Foreskin keratinocyte (primary cell): ENCODE measurements at places on chromosomes 1 and 21. TPM values are rescaled to one million over a fixed set of nuclear protein-coding genes. Genes with fewer than 3 reads are reported as not detected.

GRCh38 chr21:27134516-27134915, 167.6 kb upstream of the ADAMTS5 start:
- no peak for DNase-seq

DNA sequence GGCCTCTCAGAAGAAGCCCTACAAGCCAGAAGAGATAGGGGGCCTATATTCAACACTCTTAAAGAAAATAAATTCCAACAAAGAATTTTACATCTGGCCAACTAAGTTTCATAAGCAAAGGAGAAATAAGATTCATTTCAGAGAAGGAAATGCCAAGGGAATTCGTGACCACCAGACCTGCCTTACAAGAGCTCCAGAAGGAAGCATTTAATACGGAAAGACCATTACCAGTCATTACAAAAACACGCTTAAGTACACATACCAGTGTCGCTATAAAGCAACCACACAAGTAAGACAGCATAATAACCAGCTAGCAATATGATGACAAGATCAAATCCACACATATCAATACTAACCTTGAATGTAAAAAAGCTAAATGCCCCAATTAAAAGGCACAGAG, 704.9 kb upstream of the CHRM3 start:
- DNase-seq = no peak

DNA sequence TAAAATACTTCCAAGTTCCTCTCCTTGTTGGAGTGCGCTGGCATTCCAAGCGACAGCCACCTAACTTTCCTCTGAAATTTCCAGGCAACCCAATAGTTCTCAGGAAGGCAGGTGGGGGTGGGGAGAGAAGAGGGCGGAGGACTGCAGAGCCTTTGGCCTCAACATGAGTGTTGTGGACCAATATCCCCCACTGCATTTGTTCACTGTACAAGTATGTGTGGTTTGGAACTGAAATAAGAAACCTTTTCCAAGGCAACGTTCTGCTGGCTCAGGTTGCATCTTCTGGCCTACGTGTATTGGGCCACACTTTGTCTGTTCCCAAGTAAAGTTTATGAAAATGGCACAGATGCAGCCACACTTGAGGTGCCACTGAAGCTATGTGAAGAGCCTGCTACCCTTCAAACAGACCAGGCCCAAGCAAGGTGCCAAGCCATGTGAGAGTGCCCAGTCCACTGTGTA, 153.4 kb downstream of the DHRS3 start:
- DNase-seq = no peak

- peak; percentile 4 for DNase-seq
Observed at GRCh38 chr1:230215031-230215430, 148.0 kb downstream of the GALNT2 start.

- DNase-seq = no peak
Observed at GRCh38 chr1:3570066-3570986, 41.0 kb downstream of the MEGF6 start.

DNA sequence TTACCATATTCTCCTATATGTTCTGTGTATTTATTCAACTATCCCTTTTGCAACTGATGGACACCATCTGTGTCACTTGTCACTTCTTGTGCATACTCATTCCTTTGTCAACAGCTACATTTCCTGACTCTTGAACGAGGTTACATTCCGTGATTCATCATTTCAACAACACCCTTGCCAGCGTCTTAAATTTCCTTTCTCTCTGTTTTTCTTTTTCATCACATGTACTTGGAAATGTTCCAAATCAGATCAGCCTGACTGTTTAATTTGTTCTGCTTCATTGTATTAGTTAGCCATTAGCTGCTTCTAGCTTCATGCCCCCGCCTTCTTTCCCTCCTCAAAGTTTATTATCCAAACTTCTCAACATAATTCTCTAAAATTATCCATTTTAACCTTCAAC, 173.0 kb downstream of the ADGRL4 start:
- peak; percentile 51 for DNase-seq

- no peak for DNase-seq
Observed at GRCh38 chr21:31873275-31873695, 465 bp downstream of the HUNK start.

GRCh38 chr1:6753320-6754140, 31.7 kb upstream of the CAMTA1 start:
- DNase-seq = peak; percentile 56

Gene NECTIN4
- total RNA-seq = 0.67 and 1.2 TPM in 2 replicates

Gene CD101
- total RNA-seq = 0.44 and 2.0 TPM in 2 replicates

Gene SLC45A1
- 0.42 and 0.61 TPM in 2 replicates for total RNA-seq

Gene DIO1
- not detected in 2 replicates for total RNA-seq

Gene AMIGO1
- 0.32 and 0.82 TPM in 2 replicates for total RNA-seq

Gene DYRK1A
- 29.0 and 30.1 TPM in 2 replicates for total RNA-seq
